ENCODE measurements at places on chromosomes 6 and 20. TPM values are rescaled to one million over a fixed set of nuclear protein-coding genes. Genes with fewer than 3 reads are reported as not detected.

The C6orf58 gene
- total RNA-seq: not detected

The SUN5 gene
- not detected for total RNA-seq

The TCF21 gene
- total RNA-seq: 0.20 TPM

The POLR1H gene
- 38.6 TPM for total RNA-seq

The TBXT gene
- total RNA-seq: not detected

The RAET1G gene
- 2.6 TPM for total RNA-seq

The OR2J3 gene
- total RNA-seq: not detected

The DUSP15 gene
- total RNA-seq: not detected

The SYCP2 gene
- 0.37 TPM for total RNA-seq

The TRIM15 gene
- not detected for total RNA-seq

The UBE2C gene
- total RNA-seq: 31.2 TPM

The CCM2L gene
- not detected for total RNA-seq

The TRERF1 gene
- total RNA-seq: 6.6 TPM

The MAFB gene
- 4.7 TPM for total RNA-seq

The BEND3 gene
- 3.7 TPM for total RNA-seq

The ZNF831 gene
- total RNA-seq: not detected
